Right cardiac atrium (tissue), 5 donors: ENCODE measurements at places on chromosomes 3 and 15. TPM values are rescaled to one million over a fixed set of nuclear protein-coding genes. Genes with fewer than 3 reads are reported as not detected.

DNA sequence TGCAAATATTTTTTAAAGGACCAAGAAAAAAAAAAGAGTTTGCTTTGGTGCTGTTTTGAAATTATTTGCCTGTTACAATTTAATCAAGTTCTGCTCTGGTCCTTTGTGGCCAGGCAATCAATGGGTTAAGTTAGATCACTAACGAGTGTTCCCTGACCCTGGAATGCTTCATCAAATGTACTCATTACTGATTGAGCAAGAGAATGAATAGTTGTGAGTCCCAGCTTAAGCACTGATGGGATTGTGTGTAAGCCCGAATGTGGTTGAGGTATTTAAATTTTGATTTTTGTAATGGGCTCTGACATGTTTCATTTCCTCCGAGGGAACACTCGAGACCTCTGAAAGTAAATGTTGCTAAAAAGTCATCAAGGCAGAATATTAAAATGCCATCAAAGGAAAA lies 699.1 kb downstream of the MCTP2 start:
- no peak for DNase-seq

AP3B2 gene
- total RNA-seq, result 0.77 TPM

- DNase-seq, result no peak
Measured at GRCh38 chr3:178152988-178153387, 383.2 kb upstream of the KCNMB2 start.

GP5 gene
- total RNA-seq, result not detected

CD200R1 gene
- total RNA-seq, result 0.95 TPM

- no peak for DNase-seq
Measured at GRCh38 chr15:88900309-88900981, 5.1 kb upstream of the HAPLN3 start.

GRCh38 chr3:32392536-32393302 lies 1.1 kb downstream of the CMTM7 start:
- DNase-seq, result peak; percentile 75

DNA sequence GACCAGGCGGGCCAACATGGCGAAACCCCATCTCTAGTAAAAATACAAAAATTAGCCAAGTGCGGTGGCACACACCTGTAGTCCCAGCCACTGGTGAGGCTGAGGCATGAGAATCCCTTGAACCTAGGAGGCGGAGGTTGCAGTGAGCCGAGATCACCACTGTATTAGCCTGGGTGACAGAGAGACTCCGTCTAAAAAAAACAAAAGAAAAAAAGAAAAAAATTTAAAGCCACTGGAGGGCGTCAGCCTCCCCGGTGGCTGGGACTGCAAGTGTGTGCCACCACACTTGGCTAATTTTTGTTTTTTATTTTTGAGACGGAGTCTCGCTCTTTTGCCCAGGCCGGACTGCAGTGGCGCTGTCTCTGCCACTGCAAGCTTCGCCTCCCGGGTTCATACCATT lies 7.9 kb downstream of the RTF1 start:
- DNase-seq, result no peak

DNA sequence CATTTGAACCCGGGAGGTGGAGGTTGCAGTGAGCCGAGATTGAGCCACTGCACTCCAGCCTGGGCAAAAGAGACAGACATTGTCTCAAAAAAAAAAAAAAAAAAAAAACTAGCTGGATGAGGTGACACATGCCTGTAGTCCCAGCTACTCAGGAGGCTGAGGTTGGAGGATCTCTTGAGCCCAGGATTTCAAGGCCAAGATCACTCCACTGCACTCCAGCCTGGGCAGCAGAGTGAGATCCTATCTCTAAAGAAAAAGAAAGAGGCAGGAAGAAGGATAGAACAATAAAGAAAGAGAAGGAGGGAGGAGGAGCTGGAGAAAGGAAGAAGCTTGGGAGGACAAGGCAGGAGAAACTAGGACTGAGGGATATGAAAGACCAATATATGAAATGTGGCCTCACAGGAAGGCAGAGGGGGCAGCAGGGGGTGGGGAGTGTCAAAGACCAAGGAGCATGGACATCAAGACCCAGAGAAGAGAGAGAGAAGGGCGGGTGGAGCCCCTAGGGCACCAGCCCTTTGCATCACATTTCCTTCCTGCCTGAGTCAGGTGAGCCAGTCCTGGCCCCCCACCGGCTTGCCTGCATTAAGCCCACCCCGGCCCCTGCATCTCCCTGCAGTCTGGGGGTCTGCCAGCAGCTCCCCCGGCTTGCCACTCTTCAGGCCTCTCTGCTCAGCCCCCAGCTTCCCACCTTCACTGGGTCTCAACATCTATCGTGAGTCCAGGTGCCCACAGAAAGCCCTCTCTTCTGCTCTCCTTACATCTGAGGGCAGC lies 11.5 kb downstream of the IGDCC3 start:
- no peak for DNase-seq

- no peak for DNase-seq
Measured at GRCh38 chr3:119013951-119014350, 20.7 kb downstream of the IGSF11 start.

B3GALNT1 gene
- 89.6 TPM for total RNA-seq

GRCh38 chr15:75206803-75207617 lies 5.3 kb downstream of the C15orf39 start:
- DNase-seq, result no peak

NR1I2 gene
- total RNA-seq, result not detected

- no peak for DNase-seq
Measured at GRCh38 chr3:22284559-22284958, 533.5 kb upstream of the ZNF385D start.

GRCh38 chr15:40275523-40275922 lies 7.3 kb downstream of the ANKRD63 start:
- DNase-seq, result no peak

DNA sequence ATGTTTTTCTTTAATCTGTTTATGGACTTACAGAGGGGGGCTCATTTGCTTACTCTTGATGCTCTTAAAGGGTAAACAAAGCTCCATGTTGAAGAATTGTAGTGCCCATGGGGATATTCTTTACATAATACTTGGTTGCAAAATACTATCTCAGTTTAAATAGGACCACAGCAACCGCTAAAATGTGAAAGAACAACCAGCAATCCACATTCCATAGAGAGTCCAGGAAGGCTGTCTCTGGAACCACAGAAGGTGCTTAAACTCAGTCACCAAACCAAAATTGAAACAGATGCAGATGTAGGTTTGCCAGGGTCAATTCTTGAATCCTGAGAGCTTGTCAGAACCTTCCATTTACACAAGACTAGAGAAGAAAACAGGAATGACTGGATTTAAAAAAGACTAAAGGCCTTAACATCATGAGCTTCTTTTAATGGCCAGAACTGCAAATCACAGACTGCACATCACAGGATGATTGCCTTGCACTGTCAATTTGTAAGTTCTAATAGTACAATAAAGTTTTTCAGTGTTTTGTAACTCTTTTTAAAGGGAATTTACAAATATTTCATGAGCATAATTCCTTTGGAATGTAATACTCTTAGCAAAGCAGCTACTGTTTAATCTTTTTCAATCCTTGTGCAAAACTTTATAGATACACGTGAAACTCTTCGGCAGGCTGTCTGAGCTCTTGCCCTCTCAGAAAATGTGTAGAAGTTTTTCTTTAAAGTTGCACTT lies 661.6 kb downstream of the SI start:
- no peak for DNase-seq

PPP1R14D gene
- total RNA-seq, result not detected

GRCh38 chr3:121483290-121483689 lies 62.5 kb downstream of the POLQ start:
- no peak for DNase-seq

ISLR2 gene
- total RNA-seq, result 0.71 TPM

DNA sequence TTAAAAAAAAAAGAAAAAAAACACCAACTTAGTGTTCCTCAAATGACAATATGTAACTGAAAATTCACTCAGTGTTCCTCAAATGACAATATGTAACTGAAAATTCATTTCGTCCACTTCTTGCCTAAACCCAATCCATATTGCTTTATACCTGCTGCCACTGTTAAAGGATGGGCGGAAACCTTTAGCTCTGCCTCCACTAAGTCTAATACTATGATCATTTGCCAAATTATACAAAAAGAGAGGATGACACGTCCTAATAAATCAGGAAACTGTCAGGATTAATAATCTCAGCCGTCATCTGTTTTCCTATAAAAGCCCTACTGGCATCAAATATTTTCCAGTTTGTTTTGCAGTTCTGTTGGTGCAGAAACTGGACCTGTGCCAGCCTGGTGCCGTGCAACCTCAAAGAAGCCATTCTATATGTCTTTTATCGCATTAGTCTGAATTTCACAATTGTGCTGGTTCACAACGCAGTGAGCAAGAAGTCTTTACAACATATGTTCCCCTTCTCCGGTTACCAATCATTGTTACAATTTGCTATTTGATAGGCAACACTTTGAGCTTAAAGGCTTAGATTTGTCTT lies 160.4 kb upstream of the KCNH8 start:
- peak; percentile 21 for DNase-seq

- no peak for DNase-seq
Measured at GRCh38 chr15:65409036-65409631, 13.6 kb downstream of the IGDCC4 start.

TICRR gene
- 0.18 TPM for total RNA-seq

DNA sequence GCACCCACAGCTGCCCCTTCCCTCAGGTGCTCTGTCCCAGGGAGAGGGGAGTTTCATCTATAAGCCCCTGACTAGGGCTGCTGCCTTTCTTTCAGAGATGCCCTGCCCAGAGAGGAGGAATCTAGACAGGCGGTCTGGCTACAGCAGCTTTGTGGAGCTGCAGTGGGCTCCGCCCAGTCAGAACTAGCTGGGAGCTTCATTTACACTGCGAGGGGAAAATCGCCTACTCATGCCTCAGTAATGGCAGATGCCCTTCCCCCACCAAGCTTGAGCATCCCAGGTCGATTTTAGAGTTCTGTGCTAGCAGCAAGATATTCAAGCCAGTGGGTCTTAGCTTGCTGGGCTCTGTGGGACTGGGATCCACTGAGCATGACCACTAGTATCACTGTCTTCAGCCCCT lies 181.2 kb upstream of the RARB start:
- no peak for DNase-seq

DNA sequence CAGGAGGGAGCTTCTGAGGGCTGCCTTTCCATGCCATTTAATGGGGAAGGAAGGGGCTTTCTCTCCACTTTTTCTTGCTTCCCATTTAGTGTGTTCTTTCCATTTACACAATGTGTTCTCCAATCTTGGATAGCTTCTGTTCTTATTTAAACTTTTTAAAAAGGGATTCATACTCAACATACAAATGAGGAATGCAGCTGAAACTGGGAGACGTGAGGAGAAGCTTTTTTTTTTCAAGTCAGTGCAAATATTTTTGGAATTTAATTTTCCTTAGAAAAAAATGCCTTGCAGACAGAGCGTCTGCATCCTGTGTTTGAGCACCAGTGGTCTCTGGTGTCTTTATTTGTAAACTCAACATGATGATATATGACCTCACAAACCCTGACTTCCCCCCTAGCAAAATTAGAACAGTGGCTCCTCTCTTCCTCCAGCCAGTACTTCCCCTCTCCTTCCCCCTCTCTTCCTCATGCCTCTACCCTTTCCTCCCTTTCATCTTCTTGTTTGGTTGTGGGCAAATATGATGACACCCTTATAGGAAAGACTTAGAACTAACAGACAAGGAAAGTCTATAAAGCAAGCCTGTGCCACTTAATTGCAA lies 48.1 kb upstream of the PCSK6 start:
- DNase-seq, result no peak

LMAN1L gene
- 151 TPM for total RNA-seq

GRCh38 chr3:13717222-13717895 lies 162.5 kb downstream of the WNT7A start:
- DNase-seq, result no peak

DNA sequence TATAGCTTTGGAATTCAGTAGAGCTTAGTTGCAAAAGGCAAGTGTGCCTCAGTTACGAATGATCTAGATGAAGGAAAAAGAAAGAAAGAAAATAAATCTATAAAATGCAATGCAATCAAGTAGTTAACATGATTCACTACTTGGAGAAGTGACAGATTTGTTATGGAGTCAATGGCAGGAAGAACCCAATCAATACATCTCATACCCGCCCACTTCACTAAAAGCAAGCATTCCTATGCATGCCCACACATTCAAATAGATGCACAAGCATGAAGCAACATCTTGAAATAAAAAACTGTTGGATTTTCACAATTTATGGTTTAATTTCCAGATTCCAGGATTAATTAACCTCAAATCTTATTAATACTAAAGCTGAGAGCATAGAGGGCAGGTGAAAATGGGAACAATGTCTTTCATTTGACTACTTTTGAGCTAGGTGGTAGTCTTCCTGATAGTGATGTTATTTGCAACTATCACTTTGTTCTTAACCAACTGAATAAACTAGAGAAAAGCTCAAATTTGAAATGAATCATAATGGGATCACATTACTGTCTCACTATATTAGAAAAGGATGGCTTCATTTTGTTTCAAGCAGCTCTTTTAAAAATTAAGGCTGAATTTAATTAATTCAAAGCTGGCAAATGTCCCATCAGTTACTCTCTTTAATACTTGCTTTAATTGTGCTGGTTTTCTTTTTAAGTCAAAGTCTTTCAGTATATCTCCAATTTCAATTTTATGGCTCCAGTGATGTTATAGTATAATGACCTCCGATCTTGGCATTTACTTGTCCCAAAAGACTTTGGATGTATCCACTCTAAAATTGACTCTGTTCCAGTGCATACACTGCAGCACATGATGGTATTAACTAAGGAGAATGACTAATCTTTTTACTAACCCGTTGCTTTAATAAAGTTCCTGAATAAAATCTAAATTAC lies 46.7 kb upstream of the CCDC50 start:
- DNase-seq, result no peak

DNA sequence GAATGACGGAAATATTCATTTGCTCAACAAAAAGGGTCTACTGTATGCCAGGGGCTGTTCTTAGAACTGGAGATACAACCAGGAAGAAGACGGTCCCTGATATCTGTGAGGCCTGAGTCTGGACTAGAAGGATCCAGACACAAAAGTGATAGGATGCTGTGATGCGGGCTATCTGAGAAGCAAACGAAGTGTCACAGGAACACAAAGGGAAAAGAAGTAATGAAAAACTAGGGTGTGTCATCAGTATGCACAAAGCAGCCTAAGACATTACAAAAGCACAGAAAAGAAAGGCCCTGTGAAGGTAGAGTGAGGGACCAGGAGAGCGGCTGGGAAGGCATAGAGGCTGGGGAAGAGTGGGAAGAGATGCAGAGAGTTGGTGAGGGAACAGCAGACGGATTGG lies 63.3 kb upstream of the C3orf80 start:
- DNase-seq, result no peak
